ENCODE measurements at places on chromosomes 4 and X. TPM values are rescaled to one million over a fixed set of nuclear protein-coding genes. Genes with fewer than 3 reads are reported as not detected.

C4orf50 gene
- 0.02 TPM for total RNA-seq

GRCh38 chr4:80990851-80991250 is 39.7 kb upstream of the BMP3 start:
- no peak overlapping the region for H3K4me3 ChIP-seq
- H3K27me3 ChIP-seq, result no peaks in the 10 kb centered on the region
- DNase-seq, result no peak
- H3K4me1 ChIP-seq, result peaks cover 31% of the 10 kb centered on the region

GRCh38 chr4:187491959-187492358 is 503.6 kb upstream of the ZFP42 start:
- DNase-seq, result no peak
- no peaks in the 10 kb centered on the region for H3K36me3 ChIP-seq
- H3K27me3 ChIP-seq, result no peaks in the 10 kb centered on the region
- H3K4me3 ChIP-seq, result no peak overlapping the region

DNA sequence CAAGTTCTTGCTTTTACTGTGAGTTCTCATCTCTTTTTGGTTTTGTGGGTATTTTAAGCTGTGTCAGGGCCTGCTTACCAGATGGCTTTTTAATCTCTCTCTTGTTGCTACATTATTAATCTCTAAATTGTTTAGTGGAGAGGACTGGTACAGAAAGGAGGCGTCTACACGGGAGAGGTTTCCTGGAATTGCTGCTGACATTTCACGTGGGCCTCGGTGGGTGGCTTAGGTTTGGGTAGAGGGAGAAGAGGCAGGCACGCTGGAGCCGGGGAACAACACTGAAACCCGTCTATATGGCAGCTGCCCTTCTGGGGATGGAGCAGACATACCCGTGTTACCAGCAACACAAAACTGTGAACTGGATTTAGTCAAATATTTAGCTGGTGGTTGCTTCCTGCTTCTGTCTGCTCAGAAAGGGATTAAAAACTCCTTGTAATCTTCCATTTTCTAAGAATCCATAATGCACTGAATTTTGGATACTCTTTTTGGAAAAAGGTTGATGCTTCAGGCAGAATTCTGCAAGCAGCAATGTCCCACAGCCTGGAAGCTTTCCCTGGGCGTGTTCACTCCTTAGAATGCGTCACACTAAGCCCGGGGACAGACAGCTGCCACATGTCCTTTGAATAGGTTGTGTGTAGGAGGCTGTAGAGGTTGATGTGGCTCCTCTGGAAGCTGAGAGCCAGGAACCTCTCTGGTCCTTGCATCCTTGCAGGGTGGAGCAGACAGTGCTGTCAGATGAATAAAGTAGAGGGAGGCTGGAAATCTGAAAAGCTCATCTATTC is 199.8 kb upstream of the GATB start:
- no peak overlapping the region for H3K4me3 ChIP-seq
- no peaks in the 10 kb centered on the region for H3K4me1 ChIP-seq
- no peaks in the 10 kb centered on the region for H3K36me3 ChIP-seq

DNA sequence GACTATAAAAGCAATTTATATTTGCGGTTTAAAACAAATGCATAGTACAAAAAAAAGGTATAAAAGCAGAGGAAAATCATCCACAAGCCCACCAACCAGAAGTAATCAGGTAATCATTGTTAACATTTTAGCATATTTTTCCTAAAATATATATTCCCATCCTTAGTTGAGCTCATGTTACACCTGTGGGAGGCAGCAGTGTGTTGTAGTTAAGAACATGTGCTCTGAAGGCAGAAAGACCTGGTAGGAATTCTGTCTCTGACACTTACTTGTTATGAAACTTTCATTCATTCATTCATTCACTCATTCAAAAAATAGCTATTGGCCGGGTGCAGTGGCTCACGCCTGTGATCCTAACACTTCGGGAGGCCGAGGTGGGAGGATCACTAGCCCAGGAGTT is 15.4 kb upstream of the CDKL5 start:
- no peaks in the 10 kb centered on the region for H3K36me3 ChIP-seq
- H3K27ac ChIP-seq, result no peak overlapping the region
- no peaks in the 10 kb centered on the region for H3K4me1 ChIP-seq
- DNase-seq, result no peak
- H3K27me3 ChIP-seq, result no peaks in the 10 kb centered on the region

DNA sequence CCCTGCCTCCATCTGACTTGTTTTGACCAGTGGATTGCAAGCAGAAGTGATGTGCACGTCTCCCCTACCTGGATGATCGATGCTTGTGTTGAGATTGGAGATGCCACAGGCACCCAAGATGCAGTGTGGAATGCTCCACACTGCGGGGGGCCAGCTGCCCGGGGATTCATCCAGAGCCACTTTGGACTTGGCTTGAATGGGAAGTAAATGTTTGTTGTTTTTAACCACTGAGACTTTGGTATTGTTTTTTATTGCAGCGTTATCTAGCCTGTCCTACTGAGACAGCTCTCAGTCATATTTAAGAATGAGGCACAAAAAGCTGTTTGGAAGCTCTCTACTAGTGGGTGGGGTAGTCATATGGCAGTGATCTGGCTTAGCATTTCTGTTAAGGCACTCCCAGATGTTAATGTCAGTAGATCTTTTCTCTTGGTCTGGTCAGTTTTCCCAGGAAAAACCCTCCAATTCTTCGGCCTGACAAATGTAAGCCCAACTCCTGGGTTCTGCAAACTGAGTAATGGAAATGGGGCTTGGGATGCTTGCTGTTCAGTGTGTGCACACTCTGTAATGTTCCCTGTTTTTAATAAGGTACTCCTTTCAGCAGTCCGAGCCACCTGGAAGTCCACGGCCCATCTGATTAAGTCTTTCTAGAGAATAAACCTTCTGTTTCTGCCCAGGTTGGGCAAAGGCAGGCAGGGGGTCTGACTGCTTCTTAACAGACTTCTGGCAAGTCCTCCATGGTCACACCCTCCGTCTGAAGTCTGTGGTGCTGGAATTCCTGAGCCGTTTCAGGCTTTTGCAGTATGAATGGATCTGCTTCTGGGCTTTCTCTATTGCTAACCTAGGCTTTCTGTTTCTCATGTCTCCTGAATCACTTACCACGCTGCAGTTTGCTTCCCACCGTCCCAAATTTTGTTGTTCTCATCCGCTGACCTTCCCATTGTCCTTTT is 74.8 kb downstream of the WWC2 start:
- H3K27ac ChIP-seq, result no peak overlapping the region
- H3K36me3 ChIP-seq, result no peaks in the 10 kb centered on the region
- H3K4me1 ChIP-seq, result no peaks in the 10 kb centered on the region
- no peak overlapping the region for H3K4me3 ChIP-seq
- no peaks in the 10 kb centered on the region for H3K27me3 ChIP-seq
- no peak for DNase-seq

GPR82 gene
- total RNA-seq, result 0.35 TPM

MAGEB2 gene
- not detected for total RNA-seq

MCUB gene
- total RNA-seq, result 34.4 TPM

DNA sequence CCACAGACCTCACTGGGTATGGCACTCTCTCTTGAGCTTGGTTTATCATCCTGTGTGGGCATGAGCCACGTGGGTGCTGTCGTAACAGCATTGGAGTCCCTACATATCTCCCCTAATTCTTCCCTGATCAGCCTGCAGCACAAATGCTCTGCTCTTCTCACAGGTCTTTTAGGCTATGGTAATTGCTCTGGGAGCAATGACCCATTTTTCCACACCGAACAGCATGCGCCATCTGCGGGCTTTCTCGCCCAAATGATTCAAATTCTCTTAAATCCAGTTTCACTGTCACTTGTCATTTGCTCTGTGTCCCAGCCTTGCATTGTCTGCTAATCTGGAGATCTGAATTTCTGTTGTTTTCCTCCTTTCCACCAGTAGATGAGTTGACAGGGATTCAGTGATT is 48.9 kb upstream of the GATB start:
- no peak overlapping the region for H3K27ac ChIP-seq
- H3K4me1 ChIP-seq, result no peaks in the 10 kb centered on the region
- H3K4me3 ChIP-seq, result no peak overlapping the region
- H3K36me3 ChIP-seq, result no peaks in the 10 kb centered on the region
- DNase-seq, result no peak

FATE1 gene
- not detected for total RNA-seq

- H3K27ac ChIP-seq, result no peak overlapping the region
- peaks cover 2% of the 10 kb centered on the region for H3K27me3 ChIP-seq
- H3K4me1 ChIP-seq, result no peaks in the 10 kb centered on the region
- no peak for DNase-seq
- no peak overlapping the region for H3K4me3 ChIP-seq
- no peaks in the 10 kb centered on the region for H3K36me3 ChIP-seq
These were observed 748 bp downstream of the FAM9B start for GRCh38 chrX:9033179-9033578.

DNA sequence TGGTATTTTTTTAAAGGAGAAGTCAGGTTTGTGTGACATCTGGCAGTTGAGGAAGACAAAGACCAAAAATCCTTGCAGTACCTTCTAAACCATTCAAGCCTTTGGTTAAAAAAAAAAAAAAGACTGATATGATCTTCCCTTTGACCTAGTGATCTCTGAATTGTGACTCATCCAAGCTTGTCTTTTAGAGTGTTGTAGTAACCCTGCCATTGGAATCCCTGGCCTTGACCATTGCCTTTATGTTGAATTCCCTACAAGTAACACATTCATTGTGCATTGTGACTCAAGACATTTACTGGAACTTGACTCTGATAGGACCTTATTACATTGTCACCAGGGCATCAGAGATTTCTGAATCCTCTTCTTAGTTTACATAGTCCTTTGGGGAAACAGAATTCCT is 1469.0 kb downstream of the TECRL start:
- no peak overlapping the region for H3K4me3 ChIP-seq
- no peak overlapping the region for H3K27ac ChIP-seq
- no peaks in the 10 kb centered on the region for H3K4me1 ChIP-seq
- no peak for DNase-seq
- H3K27me3 ChIP-seq, result no peaks in the 10 kb centered on the region

All from activated B cell treated with CpG ODN at 0.5 μM for 24 hours (primary cell).